ENCODE measurements at places on chromosomes 16 and 17.

DNA sequence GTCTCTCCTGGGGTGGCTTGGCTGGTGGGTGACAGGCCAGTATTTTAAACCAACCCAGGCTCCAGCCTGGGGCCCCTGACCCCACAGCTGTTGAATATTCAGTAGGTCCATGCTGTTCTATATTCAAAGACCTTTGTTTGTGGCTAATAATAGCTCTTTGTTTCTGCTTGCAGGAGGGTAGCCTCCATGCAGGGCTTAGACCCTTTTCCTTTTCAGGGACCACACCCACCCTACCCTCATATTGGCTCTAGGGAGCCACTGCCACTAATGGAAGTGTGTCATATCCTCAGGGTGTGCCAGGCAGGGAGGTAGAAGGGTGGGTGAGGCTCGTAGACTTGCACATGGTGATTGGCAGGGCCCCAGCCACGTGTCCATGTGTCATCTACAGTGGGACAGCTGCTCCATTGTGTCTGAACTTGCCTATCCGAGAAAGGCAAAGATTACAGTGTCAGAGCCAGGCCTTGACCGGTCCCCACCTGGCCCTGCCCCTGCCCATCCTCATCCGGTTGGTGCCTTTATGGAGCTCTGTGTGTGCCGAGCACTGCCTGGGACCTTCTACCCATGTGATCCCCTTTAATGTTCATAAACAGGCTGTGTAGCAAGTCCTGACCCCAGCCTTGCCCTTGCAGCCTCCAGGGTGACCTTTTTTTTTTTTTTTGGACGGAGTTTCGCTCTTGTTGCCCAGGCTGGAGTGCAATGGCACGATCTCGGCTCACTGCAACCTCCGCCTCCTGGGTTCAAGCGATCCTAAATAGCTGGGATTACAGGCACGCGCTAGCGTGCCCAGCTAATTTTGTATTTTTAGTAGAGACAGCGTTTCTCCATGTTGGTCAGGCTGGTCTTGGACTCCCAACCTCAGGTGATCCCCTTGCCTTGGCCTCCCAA, 22.1 kb downstream of the TMC7 start:
- DNase-seq = no peak

GRCh38 chr17:38603786-38604478, 1.8 kb downstream of the SRCIN1 start:
- DNase-seq = no peak

- no peak for DNase-seq
Measured at GRCh38 chr17:63399856-63400255, 46.2 kb downstream of the CYB561 start.

GRCh38 chr17:81393684-81394376, 1.4 kb upstream of the BAHCC1 start:
- peak; percentile 95 for DNase-seq

DNA sequence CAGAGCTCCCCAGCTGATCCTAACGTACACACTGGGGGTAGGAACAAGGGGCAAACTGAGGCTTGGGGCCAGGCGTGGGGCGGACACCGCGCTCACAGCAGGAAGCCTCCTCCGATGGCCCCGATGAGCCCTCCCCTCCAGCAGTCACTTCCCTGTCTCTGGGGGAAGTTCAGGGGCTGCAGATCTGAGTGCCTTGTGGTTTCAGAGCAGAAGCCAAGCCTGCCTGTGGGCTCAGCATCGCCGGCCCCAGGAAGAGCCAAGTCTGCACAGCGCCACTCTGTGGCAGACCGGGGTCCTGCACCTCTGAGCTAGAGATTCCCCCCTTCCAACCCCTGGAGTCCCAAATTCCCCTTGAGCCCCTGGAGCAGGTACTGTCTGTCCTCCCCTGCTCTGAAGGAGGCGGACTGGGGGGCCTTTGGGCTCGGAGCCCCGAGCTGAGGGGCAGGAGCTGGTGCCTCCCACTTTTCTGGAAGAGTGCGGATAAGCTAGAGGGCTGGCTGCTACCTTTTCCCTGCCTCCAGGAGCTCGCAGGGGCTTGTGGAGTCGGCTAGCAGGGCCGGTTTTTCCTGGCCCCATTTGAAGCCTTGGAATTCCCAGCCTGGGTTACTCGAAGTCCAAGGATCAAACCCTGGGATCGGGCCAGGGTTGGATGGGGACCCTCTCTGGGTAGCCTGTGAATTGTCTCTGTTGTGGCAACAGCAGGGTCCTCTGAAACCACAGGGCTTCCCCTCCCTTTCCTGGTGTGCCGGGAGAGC, 2.9 kb downstream of the GSE1 start:
- peak; percentile 19 for DNase-seq

DNA sequence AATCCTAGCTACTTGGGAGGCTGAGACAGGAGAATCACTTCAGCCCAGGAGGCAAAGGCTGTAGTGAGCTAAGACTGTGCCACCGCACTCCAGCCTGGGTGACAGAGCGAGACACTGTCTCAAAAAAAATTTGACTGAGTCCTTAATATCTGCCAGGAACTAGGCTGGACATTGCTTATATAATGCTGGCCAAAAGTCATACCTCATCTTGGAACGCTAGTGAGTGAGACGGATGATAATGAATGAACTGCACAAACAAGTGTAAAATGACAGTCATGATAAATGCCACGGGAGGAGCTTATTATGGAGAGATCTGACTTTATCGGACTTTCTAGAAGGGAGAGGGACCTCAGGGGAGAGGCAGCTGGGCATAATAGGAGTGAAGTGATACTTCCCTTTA, 327.6 kb downstream of the SHISA9 start:
- DNase-seq = no peak

DNA sequence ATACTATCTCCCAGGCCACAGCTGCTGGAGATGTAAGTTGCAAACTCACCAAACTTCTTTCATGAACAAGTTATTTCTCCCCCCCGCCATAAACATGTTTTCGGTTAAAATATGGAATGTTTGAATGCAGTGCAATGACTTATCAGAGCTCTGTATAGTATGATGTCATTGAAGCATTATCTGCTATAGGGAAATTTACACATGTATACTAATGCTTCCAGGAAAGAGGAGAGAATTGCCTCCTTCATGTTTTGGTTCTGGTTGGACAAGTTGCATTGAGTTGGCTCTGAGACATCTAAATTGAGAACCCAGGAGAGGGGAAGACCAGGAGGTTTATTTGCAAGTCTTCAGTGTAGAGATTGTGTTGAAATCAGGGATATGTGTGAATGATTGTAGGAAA, 20.8 kb downstream of the UQCRC2 start:
- DNase-seq = no peak

DNA sequence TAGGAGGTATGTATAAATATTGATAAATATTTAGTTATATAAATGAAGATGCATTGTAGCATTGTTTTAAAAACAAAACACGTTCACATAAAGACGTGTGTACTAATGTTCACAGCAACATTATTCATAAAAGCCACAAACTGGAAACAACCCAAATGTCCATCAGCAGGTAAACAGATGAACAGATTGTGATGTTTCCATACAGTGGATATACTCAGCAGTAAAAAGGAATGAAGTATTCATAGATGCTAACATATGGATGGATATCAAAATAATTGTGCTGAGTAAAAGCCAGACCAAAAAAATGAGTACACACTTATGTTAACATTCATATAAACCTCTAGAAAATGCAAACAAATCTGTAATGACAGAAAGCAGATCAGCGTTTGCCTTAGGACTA, 6.0 kb downstream of the CENPN start:
- DNase-seq = no peak

DNA sequence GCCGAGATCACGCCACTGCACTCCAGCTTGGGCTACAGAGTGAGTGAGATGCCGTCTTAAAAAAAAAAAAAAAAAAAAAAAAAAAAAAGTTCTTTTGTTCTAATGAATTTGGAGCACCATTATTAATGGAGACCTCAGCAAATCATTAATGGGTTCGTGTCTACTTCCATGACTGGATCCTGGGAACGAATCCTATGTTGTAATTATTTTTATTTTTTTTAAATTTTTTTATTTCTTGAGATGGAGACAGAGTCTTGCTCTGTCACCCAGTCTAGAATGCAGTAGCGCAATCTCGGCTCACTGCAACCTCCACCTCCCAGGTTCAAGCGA, 30.7 kb downstream of the SPOP start:
- no peak for DNase-seq

- DNase-seq = no peak
Measured at GRCh38 chr16:89134269-89134668, 37.3 kb upstream of the CDH15 start.

GRCh38 chr16:10835281-10835931, 16.8 kb upstream of the TVP23A start:
- DNase-seq = no peak

- no peak for DNase-seq
Measured at GRCh38 chr17:17783825-17784656, 52.7 kb downstream of the SREBF1 start.

DNA sequence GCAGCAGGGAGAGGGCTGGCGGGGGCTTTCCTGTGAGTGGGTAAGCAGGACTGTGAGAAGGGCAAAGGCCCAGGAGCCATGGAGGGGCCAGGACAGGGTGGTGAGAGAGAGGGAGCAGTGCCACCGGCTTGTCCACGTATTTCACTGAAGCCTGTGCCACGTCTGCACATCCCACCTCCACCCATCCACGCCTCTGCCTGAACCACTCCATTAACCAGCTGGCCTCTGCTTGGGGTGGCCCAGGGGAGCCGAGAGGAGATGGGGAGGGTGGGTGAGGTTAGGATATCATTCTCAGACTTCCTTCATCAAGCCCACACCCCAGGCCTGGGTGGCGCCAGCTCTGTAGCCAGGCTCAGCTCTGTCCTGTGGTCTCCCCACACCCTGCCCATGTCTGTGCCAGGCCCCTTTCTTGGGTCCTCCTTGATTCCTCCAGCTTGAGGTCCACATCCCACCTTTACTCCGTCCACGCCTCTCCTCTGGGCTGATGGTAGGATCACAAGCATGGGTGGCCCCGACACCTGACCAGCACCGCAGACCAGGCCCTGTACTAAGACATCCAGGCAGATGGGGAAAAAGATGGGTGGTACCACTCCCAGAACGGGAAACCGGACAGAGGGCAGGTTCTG, 3.2 kb upstream of the FN3K start:
- DNase-seq = no peak

GRCh38 chr16:1917056-1917664, 1.1 kb downstream of the HS3ST6 start:
- DNase-seq = no peak

- no peak for DNase-seq
Measured at GRCh38 chr17:57482657-57483056, 226.3 kb downstream of the MSI2 start.

- no peak for DNase-seq
Measured at GRCh38 chr17:42026857-42027589, 7.1 kb downstream of the NKIRAS2 start.

DNA sequence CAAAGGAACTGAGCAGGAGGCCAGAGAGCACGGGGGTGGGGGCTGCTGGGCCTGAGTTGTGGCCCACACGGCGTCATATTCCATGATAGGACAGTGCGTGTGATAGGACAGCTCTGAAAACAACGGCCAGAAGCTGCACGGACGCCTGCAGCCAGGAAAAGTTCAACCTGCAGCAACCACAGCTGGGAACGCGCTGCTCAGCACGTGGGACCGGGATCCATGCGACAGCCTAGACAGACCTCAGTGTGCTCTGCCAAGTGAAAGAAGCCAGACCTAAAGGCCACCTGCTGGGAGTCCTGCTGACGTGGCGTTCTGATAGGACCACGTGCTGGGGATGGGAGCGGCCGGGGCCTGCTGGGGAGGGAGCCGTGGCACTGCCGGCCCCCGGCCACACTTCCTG, 21.6 kb downstream of the CTU2 start:
- no peak for DNase-seq

DNA sequence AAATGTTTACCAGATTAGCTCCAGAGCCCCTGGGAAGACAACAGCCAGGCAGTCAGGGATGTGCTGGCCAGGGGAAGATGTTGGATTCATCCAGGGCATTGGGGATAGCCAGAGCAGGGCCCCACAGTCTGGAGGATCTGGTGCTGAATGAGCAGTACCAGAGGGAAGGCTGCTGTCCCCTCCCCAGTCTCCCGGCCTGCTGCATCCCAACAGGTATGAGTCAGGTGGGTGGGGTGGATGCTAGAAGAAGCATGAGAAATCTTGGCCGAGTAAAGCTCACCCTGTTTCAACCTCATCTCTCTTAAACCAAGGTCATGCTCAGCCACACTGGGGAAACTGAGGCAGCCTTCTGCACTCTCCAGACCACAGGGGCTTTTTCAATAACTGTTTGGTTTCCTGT, 71.9 kb upstream of the SEC14L1 start:
- no peak for DNase-seq

DNA sequence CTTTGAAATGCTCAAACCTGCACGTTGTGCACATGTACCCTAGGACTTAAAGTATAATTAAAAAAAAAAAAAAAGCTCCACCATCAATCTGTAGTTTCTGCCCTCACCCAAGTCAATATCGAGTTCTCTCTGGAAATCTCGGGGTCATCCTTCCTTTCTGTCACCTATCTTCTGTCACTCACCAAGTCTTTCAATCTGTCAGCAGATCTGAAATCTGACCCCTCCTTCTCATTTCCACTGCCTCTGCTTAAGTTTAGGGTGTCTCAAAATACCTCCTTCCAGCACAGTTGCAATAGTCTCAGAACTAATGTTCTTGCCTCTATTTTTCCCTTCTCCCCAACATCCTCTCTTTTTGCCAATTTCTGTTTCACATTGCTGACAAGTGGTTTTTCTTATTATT, 32.3 kb downstream of the FTO start:
- DNase-seq = no peak

GRCh38 chr17:61007980-61008379, 330.3 kb downstream of the BCAS3 start:
- DNase-seq = no peak

- DNase-seq = no peak
Measured at GRCh38 chr16:9203956-9204355, 112.5 kb downstream of the HAPSTR1 start.

DNA sequence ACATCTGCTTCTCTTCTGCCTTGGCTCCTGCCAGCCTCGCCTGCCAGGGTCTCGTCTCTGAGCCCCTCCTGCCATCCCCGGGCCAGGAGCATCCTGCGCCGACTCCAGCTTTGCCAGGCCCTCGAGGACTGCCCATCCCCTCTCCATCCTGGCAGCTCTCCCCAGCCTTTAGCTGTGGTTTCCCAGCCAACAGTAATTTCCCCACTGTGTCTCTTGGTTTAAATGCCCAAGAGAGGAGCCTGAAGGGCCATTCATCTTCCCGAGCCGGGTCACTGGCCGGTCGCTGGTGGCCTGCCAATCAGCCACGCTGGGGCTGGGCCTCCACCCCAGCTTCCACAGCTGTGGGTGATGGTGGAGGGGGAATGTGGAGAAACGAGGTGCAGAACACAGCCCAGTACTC, 47.8 kb downstream of the MRC2 start:
- DNase-seq = no peak

DNA sequence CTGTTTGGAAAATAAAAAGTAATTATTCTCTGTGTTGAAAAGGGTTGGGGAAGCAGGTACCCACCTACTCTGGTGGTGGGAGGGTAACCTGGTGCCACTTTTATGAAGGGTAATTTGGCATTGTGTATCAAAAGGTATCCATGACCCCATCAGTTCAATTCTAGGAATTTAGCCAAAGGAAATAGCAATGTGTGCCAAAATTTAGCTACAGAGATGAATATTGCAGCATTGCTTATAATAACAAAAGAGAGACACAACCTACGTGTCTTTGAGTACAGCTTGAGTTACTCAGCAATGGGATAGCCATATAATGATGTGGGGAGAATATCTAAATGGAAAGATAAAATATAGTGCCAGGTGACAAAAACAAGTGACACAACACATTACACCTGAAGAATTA, 170.7 kb downstream of the NTN1 start:
- DNase-seq = no peak
